ENCODE measurements at places on chromosomes 6 and 20.

- DNase-seq, result no peak
These were observed 24.2 kb upstream of the PCSK2 start for GRCh38 chr20:17202673-17203072.

DNA sequence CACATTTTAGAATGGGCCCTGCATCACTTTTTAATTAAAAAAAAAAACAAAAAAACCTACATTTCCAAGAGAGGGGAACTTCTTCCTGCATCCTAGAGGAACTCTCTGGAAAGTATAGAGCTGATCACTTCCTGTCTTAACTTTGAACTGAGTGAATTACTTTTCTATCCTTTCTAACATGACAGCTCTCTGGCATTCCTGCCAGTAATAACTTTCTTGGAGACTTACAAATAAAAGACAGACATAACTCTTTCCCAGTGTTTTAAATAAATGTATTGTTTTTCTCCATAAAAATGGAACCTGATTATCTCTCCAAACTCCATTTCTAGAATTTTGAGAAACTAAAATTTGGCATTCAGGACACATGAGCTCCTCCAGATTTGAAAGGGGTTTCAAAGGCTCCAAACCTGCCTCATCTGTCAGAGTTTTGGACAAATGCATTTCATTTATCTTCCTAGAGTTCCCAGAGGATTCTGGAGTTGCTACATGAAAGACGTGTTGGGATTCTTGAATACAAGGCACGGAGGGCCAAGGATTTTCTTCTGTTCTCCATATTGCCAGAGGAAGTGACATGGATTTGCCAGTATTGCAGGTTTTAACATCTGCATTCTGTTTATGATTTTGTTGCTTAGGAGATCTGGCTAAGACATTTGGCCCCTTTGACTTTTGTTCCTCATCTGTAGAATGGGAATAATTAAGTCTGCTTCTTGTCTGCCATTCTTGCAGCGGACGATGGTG is 2.0 kb upstream of the SMOC2 start:
- no peak for DNase-seq

- no peak for DNase-seq
These were observed 5.8 kb downstream of the TFEB start for GRCh38 chr6:41729624-41730023.

DNA sequence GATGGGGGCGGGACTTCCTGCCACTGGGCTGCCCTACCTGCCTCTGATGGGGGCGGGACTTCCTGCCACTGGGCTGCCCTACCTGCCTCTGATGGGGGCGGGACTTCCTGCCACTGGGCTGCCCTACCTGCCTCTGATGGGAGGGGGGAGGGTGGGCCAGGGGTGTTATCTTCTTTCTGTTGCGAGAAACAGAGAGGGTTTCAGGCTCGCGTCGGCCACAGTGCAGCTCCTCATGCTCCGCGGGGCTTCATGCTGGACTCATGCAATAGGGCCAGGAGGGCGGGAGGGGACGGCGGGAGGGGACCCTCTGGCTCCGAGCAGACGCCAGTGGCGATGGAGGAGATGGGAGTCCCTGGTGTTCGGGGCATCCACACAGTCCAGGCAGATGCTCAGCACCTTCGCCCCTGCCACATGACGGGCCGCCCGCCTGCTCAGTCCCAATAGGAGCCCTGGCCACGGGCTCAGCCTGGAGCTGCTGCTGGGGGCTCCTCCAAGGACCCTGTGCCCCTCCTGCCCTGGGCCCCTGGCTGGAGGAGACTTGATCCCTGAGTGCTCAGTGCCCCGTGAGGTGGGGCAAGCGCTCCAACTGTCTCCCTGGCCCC is 48.8 kb upstream of the CHRNA4 start:
- DNase-seq, result no peak

GRCh38 chr20:44009679-44009992 is 95.0 kb downstream of the TOX2 start:
- DNase-seq, result peak; percentile 43

- DNase-seq, result no peak
These were observed 2.8 kb upstream of the TFAP2A start for GRCh38 chr6:10417681-10418104.

DNA sequence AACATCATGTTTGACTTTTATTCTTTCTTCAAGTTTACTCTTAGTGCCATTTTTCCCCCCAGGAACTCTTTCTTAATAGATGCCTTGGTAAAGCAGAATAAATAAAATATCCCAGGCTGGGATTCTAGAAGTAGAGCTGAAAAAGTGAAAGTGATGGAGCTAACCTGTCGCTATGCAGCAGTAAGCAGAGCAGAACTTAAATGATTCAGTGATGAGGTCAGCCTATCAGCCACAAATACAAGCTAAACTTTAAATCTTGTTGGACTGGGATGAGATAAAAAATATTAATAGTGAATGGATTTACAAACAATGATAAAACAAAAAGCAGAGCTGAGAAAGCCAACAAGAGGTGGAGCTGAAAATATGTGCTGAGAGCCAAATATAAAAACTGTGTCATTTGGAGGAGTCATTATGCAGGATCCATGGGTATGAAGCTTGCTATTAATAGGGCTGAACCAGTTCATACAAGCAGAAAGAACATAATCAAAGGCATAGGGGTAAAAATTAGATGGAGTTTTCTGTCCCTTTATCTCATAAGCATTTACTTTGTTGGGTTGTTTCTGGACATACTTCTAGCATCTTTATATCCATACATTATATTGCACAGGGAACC is 877.8 kb downstream of the EPHA7 start:
- no peak for DNase-seq

All from chondrocyte (in vitro differentiated cells).